Activated CD4-positive, alpha-beta T cell treated with anti-CD3 and anti-CD28 coated beads, Interleukin-2, amount 10 ng/mL, durations not matched to agents 24 days and 14 days (primary cell): ENCODE measurements at places on chromosomes 12 and 14. TPM values are rescaled to one million over a fixed set of nuclear protein-coding genes. Genes with fewer than 3 reads are reported as not detected.

DNA sequence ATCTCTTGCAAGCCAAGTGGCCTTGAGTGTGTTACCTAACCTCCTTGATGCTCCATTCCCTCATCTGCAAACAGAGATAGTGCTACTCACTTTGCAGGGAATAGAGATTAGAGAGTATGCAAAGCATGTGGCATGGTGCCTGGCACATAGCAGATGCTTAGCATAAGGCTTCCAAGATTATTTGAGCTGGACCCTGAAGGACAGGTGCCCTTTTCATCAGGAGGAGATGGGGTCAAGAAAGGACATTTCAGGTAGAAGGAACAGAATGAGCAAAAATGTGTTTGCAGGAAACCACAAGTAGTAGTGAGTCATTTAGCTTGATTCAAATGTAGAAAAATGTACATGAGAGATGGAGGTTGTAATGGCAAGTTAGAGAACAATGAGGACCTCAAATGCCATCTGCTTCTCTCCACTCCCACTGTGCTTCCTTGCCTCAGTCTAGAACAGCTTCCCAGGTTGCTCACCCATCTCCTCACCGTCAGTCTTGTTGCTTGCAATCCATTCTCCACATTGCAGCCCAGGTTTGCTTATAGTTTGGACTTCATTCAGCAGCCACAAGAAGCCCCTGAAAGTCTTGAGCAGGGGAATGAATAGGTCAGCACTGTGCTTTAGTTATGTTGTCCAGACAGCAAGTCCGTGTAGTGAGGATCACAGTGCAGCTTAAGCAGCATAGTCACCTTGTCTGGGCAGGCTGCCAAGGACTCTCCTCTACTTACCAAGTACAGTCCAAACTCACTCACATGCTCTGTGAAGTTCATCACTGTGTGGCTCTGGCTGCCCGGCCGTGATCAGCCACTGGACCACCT is 536.3 kb upstream of the CCDC196 start:
- peaks cover 9% of the 10 kb centered on the region for H3K27me3 ChIP-seq
- H3K4me1 ChIP-seq: peaks cover 40% of the 10 kb centered on the region
- DNase-seq: peak; percentile 71

GRCh38 chr12:11182529-11182928 is 4.2 kb downstream of the TAS2R42 start:
- no peak overlapping the region for H3K4me3 ChIP-seq
- DNase-seq: no peak
- H3K4me1 ChIP-seq: peaks cover 6% of the 10 kb centered on the region
- H3K27me3 ChIP-seq: peaks cover 10% of the 10 kb centered on the region
- no peak overlapping the region for H3K27ac ChIP-seq
- H3K36me3 ChIP-seq: peaks cover 7% of the 10 kb centered on the region

- H3K36me3 ChIP-seq: peaks cover 7% of the 10 kb centered on the region
- H3K27me3 ChIP-seq: no peaks in the 10 kb centered on the region
- no peak overlapping the region for H3K27ac ChIP-seq
- no peak overlapping the region for H3K4me3 ChIP-seq
These were observed 8.1 kb downstream of the BTBD6 start for GRCh38 chr14:105256292-105256960.

DNA sequence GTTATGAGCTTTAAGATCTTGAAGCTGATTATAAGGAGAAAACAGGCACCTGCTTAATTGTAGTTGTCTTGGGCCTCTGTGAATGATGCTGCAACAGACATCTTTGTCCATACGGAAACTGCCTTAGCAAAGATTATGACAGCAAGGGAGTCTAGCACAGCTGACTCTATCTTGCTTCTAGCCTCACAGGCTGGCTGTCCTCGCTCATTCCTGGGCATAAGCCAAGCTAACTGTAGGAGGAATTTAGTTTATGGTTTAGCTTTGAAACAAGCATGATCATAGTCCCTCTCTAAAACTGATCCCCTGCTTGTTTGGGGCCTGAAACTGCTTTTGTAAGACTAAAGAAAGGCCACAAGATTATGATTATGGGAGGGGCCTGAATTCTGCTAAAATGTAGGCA is 74.3 kb upstream of the C14orf132 start:
- H3K4me3 ChIP-seq: no peak overlapping the region
- H3K4me1 ChIP-seq: no peaks in the 10 kb centered on the region
- H3K36me3 ChIP-seq: no peaks in the 10 kb centered on the region

- H3K4me1 ChIP-seq: no peaks in the 10 kb centered on the region
- no peaks in the 10 kb centered on the region for H3K36me3 ChIP-seq
- no peak overlapping the region for H3K4me3 ChIP-seq
- H3K27ac ChIP-seq: no peak overlapping the region
These were observed 6.1 kb downstream of the ACSS3 start for GRCh38 chr12:81083906-81084513.

DNA sequence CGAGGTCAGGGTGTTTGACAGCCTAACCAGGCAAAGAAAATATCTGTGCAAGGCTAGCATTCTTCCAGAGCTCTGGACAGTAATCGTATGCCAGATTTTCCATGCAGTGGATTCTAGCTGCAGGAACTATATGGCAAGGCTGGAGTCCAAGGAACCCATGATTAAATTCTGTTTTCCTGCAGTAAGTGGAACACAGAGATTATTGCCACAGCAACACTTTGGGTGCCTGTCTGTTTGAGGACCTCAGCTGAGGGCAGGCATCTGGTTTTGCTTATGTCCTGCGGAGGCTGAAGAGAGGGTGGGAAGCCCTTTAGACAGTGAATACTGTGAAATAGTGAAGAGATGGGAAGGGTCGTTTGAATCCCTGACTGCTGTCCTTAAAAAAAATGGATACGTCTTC is 104.4 kb downstream of the DAD1 start:
- H3K27ac ChIP-seq: peak overlapping the region; percentile 99
- H3K36me3 ChIP-seq: peaks cover 55% of the 10 kb centered on the region
- peak overlapping the region; percentile 87 for H3K4me3 ChIP-seq
- H3K4me1 ChIP-seq: peaks cover 5% of the 10 kb centered on the region
- DNase-seq: no peak

GRCh38 chr12:85163752-85164321 is 116.2 kb upstream of the ALX1 start:
- H3K4me1 ChIP-seq: no peaks in the 10 kb centered on the region
- H3K27ac ChIP-seq: no peak overlapping the region
- no peaks in the 10 kb centered on the region for H3K27me3 ChIP-seq
- DNase-seq: no peak
- no peak overlapping the region for H3K4me3 ChIP-seq

GRCh38 chr14:23751616-23752015 is 115.5 kb downstream of the DHRS2 start:
- no peak overlapping the region for H3K4me3 ChIP-seq
- H3K27me3 ChIP-seq: peaks cover 15% of the 10 kb centered on the region
- H3K27ac ChIP-seq: no peak overlapping the region

DNA sequence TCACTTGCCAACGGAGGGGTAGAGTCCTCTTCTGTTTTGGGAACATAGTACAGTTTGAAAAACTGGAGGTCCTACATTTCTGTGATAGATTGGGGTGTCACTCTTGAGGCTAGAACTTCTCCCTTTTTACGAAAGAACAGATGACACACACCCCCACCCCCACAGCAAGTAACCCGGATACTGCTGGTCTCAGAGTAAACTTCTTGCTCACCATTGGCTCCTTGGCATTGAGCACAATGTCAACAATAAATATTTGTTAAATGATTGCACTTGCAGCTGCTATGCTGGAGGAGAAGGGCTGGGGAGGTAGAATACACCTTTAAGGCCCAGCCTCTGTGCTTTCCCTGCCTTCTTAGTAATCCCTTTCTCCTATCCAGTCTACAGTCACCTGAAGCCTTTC is 149.8 kb downstream of the TGFB3 start:
- DNase-seq: no peak
- peaks cover 19% of the 10 kb centered on the region for H3K4me1 ChIP-seq
- peaks cover 12% of the 10 kb centered on the region for H3K36me3 ChIP-seq

GRCh38 chr12:6612652-6613014 is 5.5 kb upstream of the CHD4 start:
- peak overlapping the region; percentile 61 for H3K27ac ChIP-seq
- peak; percentile 60 for DNase-seq
- H3K27me3 ChIP-seq: no peaks in the 10 kb centered on the region
- H3K4me3 ChIP-seq: peak overlapping the region; percentile 33

The KRT79 gene
- total RNA-seq: 0.33 TPM in 1 of 2 replicates, not detected in the other

The TOMM20L gene
- not detected in 2 replicates for total RNA-seq

The CCDC196 gene
- total RNA-seq: not detected in 2 replicates

The RAB2B gene
- total RNA-seq: 26.5 and 30.1 TPM in 2 replicates

The PDE3A gene
- not detected in 2 replicates for total RNA-seq

The RNASE4 gene
- total RNA-seq: 0.24 and 0.26 TPM in 2 replicates

The PROX2 gene
- total RNA-seq: not detected in 2 replicates

The TAS2R9 gene
- total RNA-seq: not detected in 2 replicates
